Heart left ventricle (tissue), 16 donors: ENCODE measurements at places on chromosomes 2 and 18. TPM values are rescaled to one million over a fixed set of nuclear protein-coding genes. Genes with fewer than 3 reads are reported as not detected.

Gene GIGYF2
- total RNA-seq, result 51.4 TPM

Gene EVA1A
- total RNA-seq, result 2.1 TPM

Gene LRATD1
- 2.5 TPM for total RNA-seq

Gene PAIP2B
- 38.3 TPM for total RNA-seq

Gene KLHL41
- total RNA-seq, result 112 TPM

Gene KANSL1L
- 19.1 TPM for total RNA-seq

Gene FOXD4L1
- total RNA-seq, result not detected

Gene METAP1D
- total RNA-seq, result 3.5 TPM

Gene GKN2
- total RNA-seq, result not detected

Gene SLC14A1
- 8.9 TPM for total RNA-seq

Gene MATN3
- total RNA-seq, result not detected

Gene FIGN
- 12.4 TPM for total RNA-seq

Gene INPP5D
- 29.1 TPM for total RNA-seq

Gene TTLL4
- total RNA-seq, result 14.0 TPM

Gene UGT1A10
- total RNA-seq, result not detected
